ENCODE measurements at places on chromosomes 4 and X. TPM values are rescaled to one million over a fixed set of nuclear protein-coding genes. Genes with fewer than 3 reads are reported as not detected.

DNA sequence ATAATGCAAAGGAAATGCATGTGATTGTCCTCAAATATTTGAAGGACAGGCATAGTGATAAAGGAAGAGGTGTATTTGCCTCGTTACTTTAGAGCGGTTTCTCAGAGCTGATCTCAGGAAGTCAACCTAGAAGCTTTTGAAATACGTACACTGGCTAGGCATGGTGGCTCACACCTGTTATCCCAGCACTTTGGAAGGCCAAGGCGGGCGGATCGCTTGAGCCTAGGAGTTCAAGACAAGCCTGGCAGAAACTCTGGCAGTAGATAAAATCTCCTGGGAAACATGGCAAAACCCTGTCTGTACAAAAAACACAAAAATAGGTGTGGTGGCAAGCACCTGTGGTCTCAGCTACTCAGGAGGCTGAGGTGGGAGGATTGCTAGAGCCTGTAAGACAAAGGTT lies 24.9 kb downstream of the SMARCAD1 start:
- no peak for DNase-seq

- no peak for DNase-seq
These were observed 13.9 kb upstream of the SCML2 start for GRCh38 chrX:18368402-18368801.

- DNase-seq: no peak
These were observed 8.8 kb downstream of the TMEM150C start for GRCh38 chr4:82553020-82553419.

The COL25A1 gene
- total RNA-seq: 4.5 TPM

The TMEM35A gene
- total RNA-seq: 5.5 TPM

The SLC9B2 gene
- 5.9 TPM for total RNA-seq

The TEX13D gene
- 0.07 TPM for total RNA-seq

The SPP1 gene
- total RNA-seq: 26.5 TPM

The ALB gene
- not detected for total RNA-seq
